Naive thymus-derived CD4-positive, alpha-beta T cell (primary cell): ENCODE measurements at places on chromosomes 12 and 14. TPM values are rescaled to one million over a fixed set of nuclear protein-coding genes. Genes with fewer than 3 reads are reported as not detected.

- DNase-seq = no peak
These were observed 1.6 kb downstream of the ART4 start for GRCh38 chr12:14841761-14842160.

GRCh38 chr14:20680843-20681347 is 3.5 kb upstream of the RNASE4 start:
- no peak for DNase-seq

- peak; percentile 80 for DNase-seq
These were observed 102.8 kb upstream of the BCAT1 start for GRCh38 chr12:25051656-25052195.

- no peak for DNase-seq
These were observed 389.2 kb downstream of the EGLN3 start for GRCh38 chr14:33561488-33562175.

GRCh38 chr14:95815226-95815690 is 61.4 kb upstream of the TUNAR start:
- no peak for DNase-seq

DNA sequence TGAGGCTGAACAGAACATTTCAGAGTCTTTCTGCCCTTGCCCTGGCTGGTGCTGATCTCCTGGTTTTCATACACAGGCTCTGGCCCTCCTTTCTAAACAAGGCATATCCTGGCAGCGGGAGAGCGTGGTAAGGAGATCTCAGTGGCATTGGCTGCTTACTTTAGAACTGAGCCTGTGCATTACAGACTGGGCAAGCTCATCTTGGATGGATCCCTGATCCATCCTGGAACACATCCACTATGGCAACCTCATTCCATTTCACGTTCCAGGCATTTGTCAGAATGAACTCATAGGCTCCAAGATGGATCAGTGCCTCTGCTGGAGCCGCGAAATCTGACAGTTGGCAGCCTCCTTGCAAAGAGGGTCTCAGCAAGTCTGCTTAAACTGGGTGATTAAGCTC is 224.5 kb upstream of the PELI2 start:
- DNase-seq = no peak

GRCh38 chr12:131232036-131232435 is 278.3 kb downstream of the ADGRD1 start:
- no peak for DNase-seq

P2RX2 gene
- total RNA-seq = not detected
